ENCODE measurements at places on chromosomes 4 and X. TPM values are rescaled to one million over a fixed set of nuclear protein-coding genes. Genes with fewer than 3 reads are reported as not detected.

The PALLD gene
- 2.1 TPM for total RNA-seq

The BTK gene
- total RNA-seq, result 96.3 TPM

The MAOA gene
- 0.51 TPM for total RNA-seq

The PROM1 gene
- not detected for total RNA-seq

The AKAP14 gene
- total RNA-seq, result not detected

The KIAA1210 gene
- not detected for total RNA-seq

The CSAG3 gene
- not detected for total RNA-seq

The SHISA3 gene
- total RNA-seq, result 6.3 TPM

The WWC2 gene
- 0.19 TPM for total RNA-seq

The TRIM60 gene
- not detected for total RNA-seq

The GABRB1 gene
- total RNA-seq, result not detected

The SERTM2 gene
- total RNA-seq, result not detected

GRCh38 chr4:179664430-179665027 lies 2222.3 kb upstream of the AGA start:
- DNase-seq, result no peak

DNA sequence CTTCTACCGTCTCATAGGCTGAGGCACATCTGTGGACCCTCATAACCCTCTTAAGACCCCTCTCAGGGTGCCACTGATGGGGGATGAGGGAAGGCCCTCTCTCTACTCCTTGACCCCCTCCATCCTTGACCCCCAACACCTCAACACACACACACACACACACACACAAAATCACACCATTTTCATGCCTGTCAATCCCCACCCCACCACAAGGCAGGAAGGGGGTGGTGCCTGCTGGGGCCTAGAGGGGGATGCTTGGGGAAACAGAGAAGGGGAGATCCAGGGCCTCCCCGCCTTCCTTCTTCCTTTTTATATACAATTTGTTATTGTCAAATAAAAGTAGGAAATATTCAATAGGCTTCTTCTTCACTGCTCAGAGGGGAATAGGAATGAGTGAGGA lies 1.2 kb upstream of the EBP start:
- DNase-seq, result no peak

DNA sequence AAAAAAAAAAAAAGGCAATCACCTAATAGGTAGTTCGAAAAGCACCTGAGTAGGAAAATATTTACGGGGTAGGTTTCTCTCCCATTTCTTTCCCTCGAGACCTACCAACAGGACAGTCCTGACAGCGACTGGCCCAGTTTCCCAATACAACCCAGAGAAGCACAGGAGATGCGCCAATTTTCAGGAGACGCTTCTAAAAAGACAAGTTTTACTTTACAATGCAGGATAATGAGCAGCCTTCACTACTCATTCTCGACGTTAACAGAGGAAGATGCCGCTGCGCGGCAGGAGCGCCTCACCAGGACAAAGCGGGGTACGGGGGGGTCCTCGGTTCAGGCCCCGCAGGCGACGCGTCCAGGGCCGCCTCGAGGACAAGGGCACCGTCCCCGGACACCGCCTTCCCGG lies 708 bp downstream of the BCLAF3 start:
- no peak for DNase-seq

GRCh38 chr4:132384709-132385108 lies 764.4 kb upstream of the PCDH10 start:
- DNase-seq, result no peak

- no peak for DNase-seq
Observed at GRCh38 chrX:12966151-12966550, 8.8 kb upstream of the TMSB4X start.

DNA sequence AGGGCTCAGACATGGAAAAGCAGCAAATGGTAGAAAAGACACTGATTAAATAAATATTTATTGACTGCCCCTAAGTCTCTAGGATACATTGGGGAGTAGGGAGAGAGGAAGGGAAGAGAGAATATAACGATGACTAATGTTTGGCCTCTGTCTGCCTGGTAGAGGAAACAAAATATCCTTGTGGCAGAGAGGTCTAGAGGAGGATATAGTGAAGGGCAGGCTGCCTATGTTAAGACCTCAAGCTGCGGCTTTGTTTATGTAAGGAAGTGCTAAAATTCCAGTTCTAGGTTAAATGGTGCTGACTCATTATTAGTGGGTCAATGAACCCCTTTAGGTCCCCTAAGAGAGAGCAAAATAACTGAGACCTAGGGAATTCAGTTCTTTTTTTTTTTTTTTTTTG lies 427.3 kb upstream of the FTHL17 start:
- DNase-seq, result no peak

DNA sequence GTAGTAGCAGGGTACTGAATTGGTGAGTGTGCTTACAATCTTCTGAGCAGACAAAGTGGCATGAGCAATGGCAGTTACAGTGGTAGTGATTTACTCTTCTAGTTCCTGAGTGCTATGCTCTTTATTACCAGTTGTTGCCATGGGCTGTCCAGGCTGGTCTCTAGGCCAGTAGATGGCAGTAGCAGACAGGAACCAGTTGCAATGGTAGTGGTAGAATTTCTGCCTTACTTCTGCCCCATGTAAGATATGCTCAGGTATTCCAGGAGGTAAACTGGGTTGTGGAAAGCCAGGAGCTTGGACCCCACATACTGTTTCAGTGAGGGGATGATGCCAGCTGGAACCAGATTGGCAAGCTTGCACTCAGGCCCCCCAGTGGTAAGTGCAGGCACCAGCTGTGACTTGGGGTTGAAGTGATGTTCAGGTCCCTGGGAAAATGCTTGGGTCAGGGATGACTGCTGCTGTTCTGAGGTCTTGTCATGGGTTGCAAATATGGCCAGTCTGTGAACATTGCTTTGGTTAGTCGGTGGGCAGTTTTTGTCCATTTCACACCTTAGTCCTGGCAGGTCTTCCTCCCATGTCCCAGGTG lies 63.0 kb upstream of the ZXDB start:
- DNase-seq, result no peak

GRCh38 chr4:74658116-74658515 lies 136.2 kb downstream of the BTC start:
- DNase-seq, result no peak

GRCh38 chr4:55742655-55743202 lies 76.9 kb upstream of the EXOC1L start:
- no peak for DNase-seq

DNA sequence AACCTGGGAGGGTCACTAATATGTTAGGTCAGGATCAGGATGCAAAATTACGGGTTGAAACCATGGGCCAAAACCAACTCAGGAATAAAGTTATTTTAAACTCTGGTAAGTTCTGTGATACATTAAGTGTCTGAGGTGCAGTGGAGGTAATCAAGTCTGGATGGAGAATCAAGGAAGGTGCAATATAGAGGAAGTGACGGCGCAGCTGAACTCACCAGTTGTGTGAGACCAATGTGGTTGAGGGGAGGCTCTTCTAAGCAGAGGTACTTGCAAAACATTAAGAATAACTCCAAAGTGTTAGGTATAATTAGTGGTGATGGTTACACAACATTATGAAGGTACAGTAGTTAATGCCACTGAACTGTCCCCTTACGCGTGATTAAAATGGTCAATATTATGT lies 19.7 kb downstream of the GAB3 start:
- DNase-seq, result no peak

GRCh38 chr4:85909851-85910250 lies 434.9 kb downstream of the ARHGAP24 start:
- no peak for DNase-seq

DNA sequence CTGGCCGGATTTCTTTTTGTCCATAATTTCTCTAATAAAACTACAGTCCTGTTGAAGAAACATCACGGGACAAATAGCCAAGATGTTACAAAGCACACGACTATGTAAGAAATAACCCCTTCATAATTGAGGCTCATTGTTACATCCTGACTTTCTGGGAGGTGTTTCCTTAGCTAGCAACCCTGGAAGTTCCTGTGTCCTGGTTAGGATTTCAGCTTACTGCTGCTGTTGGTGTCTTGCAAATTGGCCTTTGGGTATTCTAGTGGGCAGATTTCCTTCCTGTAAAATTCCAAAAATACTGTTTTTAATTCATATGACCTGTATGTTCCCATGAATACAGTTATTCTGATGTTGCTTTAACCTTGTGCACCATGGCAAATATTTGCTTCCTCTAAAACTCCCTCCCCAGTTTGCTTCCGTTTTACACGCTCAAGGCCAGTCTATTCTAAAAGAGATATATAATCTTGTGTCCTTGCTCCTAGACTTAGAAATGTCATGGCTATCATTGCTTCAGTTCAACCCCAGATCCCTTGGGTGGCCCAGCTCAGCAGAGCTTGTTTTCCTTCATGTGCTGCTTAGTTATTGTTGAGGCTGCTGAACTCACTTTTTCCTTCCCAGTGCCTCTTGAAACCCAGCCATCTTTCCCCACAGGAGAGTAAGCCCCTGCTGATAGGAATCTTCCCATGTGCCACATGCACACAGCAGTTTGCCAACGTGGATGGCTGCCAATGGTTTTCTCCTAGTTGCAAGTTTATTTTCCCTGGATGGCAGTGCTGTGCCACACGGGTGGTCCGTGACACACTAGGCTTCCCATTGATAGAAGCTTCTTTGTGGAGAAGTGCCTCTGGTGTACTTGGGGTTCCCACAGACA lies 75.8 kb downstream of the TSPAN7 start:
- DNase-seq, result no peak

- DNase-seq, result no peak
Observed at GRCh38 chr4:110799211-110799610, 176.3 kb upstream of the PITX2 start.

DNA sequence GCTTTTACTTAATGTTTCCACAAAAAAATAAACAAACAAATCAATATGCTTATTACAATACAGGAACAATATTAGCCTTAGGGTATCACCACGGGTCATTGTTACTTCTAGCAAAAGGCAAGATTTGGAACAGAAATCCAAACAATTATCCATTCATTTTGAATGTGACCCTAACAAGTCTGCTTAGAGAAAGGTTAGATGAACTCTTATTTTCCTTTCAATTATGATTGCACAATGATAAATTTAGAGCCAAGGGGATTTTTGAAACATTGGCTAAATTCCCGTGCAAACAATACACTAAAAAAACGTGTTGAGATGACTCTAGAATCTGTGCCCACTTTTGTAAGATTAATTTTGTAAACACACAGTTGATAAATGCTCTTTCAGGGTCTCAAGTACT lies 474.7 kb downstream of the PCDH7 start:
- no peak for DNase-seq

- no peak for DNase-seq
Observed at GRCh38 chr4:182227611-182228010, 15.6 kb upstream of the TENM3 start.

GRCh38 chrX:100926453-100926852 lies 2.3 kb downstream of the XKRX start:
- no peak for DNase-seq

- no peak for DNase-seq
Observed at GRCh38 chrX:15384304-15384703, at the start of gene VEGFD. VEGFD (minus strand) TSS chrX:15384413; CDS start chrX:15383946, 467 bp downstream.

- no peak for DNase-seq
Observed at GRCh38 chrX:76977452-76977851, 469.7 kb upstream of the FGF16 start.

GRCh38 chr4:129167640-129168260 lies 71.8 kb downstream of the C4orf33 start:
- DNase-seq, result no peak

DNA sequence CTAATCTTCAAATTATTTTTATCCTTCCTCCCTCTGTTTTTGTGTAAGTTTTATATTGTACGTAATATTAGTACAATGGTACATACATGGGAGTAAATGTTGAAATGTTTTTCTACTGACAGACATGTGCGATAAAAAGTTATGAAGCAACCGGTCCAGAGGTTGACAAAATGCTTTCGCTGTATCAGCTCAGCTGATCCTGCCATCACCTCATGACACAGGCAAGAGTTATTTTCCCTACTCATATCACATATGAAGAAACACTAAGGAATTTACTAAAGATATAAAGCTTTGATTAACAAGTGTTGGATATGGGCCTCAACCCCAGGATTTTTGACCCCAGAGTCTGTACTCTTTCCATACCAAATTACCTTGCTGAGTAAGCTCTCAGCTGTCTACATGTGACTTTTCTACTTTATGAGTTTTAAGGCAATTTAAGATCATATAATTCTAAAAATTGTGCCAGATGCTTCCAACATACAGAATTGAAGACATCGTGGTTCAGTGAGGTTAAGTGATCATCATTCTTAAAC lies 50.0 kb downstream of the CLCN5 start:
- no peak for DNase-seq

GRCh38 chr4:147842573-147842972 lies 110.7 kb downstream of the ARHGAP10 start:
- no peak for DNase-seq

DNA sequence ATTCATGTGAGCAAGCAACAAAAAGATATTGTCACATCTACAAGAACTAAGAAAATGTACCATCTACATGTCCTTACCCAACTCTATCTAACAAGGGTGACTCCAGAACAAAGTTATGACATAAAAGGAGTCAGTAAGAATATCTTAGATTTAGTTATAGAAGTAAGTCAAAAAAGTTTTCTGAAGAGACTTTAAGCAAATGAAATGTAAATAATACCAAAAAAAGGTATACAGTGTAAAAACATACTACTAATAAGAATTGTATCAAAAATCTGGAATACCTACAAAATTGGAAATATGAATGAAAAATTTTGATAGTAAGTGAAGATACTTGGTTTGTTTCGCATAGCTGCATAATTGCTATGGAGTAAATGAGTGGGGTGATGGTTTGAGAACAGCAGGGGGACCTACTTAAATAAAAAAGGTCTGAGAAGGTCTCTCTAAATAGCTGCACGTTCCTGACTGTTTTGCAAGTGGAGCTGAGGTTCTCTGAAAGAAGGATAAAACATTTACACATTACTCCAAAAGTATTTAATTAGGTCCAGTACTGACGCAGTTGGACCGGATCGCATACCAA lies 51.0 kb upstream of the ENPP6 start:
- DNase-seq, result no peak

Data from GM12878 (cell line).